CD4-positive, alpha-beta T cell treated with Interleukin-4 for 4 hours (primary cell): ENCODE measurements at places on chromosomes 12 and 14.

GRCh38 chr12:109618082-109618481 is 44.5 kb downstream of the MVK start:
- DNase-seq: no peak

DNA sequence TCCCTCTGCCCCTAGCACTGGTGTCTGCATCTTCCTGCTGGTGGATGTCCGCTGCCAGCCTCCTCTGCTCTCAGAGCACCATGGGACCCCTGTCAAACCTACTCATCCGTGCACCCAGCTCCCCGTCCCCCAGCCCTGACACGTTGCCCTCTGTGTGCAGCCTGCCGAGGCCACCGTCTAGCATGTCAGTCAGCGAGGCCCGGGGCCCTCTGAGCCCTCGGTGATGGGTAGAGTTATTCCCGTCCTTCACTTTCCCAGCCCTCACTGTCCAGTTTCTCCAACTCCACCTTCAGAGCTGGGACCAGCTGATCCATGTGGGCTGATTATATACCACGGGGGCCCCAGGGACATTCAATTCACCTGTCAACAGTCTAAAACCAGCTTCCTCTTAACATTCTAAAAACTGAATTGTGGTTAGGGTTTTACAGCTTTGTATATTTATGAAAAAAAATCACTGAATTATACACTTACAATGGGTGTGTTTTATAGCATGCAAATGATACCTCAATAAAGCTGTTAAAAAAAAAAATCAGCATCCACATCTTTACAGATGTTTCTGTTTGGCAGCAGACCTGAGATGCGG is 61.3 kb downstream of the CCDC88C start:
- DNase-seq: no peak

GRCh38 chr14:24411443-24412389 is 12.9 kb downstream of the NYNRIN start:
- peak; percentile 44 for DNase-seq

GRCh38 chr14:70192915-70193314 is 4.2 kb upstream of the SLC8A3 start:
- no peak for DNase-seq

DNA sequence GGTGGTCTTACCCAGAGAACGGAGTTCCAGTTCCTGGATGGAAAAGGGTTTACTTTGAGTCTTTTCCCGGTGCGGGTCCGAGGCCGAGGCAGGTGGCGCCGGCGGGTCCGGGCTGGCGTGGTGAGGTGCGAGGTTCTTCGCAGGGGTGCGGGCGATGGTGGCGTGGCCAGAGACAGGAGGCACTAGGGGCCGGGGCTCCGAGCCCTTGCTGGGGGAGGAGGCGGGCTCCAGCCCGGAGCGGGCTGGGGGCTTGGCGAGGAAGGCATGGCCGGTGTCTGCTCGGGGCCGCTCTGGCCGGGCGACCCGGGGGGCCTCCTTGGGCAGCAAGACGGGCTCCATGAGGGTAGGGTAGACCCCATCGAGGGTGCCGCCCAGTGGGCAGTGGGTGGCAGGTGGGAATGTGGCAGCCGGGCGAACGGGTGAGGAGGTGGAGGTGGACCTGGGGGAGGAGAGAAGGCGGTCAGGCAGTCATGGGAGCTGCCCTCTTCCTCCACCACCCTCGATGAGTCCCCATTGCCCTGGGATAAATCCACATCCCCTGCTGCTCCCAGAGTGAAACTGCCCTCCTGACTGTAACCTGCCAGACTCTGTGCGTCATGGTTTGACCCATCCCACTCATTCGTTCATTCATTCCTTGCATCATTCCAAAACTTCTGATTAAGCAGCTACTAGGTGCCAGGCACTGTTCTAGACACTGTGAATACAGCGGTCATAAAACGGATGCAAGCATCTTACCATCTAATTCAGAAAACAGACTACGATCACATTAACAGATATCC is 42.0 kb downstream of the RFLNA start:
- no peak for DNase-seq

- no peak for DNase-seq
These were observed 13.3 kb downstream of the STX2 start for GRCh38 chr12:130825771-130826150.

- DNase-seq: no peak
These were observed 2.1 kb downstream of the HELB start for GRCh38 chr12:66304296-66304900.

DNA sequence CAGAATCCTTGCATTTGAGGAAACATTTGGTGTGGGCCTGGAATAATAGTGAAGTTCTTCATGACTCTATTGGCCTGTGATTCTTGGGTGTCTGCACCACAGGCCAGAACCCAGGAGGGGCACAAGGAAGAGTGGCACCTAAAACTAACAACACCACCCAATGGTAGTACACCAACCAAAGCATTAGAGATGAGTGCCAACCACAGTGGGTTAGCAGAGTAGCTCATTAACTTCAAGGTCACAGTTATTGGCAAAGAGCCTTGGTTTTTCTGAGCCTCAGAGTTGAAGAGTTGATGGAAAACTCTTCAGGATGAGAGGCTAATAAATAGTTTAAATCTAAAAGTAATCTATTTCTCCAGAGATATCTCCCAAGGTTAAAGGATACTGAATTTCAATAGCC is 57.0 kb downstream of the HELB start:
- no peak for DNase-seq

- DNase-seq: no peak
These were observed 67.2 kb upstream of the FAM181A start for GRCh38 chr14:93859957-93860356.

GRCh38 chr12:51844854-51845253 is 3.7 kb downstream of the FIGNL2 start:
- DNase-seq: no peak

DNA sequence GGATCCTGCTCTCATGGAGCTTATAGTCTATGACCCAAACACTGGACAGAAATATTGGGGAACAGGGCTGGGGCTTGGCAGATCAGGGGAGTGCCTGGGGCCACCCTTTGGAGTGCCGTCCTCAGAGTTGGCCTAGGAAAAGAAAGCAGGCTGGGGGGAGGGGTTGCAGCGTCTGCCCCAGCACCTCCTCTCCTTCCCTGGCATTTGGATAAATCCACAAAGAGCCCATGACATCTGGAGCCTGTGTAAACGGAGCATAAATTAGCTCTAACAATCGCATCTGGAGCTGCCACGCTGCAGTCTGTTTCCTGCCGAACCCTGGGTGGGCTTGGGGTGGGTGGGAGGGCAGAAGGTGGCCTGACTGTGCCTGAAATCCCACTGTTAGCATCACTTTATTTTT is 63.8 kb downstream of the MVK start:
- no peak for DNase-seq

DNA sequence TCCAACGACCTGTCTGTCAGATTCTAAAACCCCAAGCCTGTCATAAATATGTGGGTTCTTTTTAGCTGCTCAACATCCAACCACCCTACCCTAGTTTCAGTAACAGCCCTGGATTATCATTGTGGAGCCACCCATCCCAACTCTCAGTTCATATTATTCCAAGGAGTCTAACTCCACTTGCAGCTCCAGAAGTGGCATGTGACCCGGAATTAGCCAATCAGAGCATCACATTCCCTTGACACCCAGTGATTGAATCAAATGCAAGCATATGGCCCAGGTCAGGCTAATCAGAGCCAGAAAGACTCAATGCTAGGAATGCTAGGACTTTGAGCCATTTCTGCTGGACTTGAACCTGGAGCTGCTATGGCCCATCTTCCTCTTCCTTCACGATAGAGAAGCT is 17.1 kb upstream of the HSP90B1 start:
- DNase-seq: no peak

GRCh38 chr12:76595056-76595455 is 35.5 kb upstream of the OSBPL8 start:
- DNase-seq: no peak

DNA sequence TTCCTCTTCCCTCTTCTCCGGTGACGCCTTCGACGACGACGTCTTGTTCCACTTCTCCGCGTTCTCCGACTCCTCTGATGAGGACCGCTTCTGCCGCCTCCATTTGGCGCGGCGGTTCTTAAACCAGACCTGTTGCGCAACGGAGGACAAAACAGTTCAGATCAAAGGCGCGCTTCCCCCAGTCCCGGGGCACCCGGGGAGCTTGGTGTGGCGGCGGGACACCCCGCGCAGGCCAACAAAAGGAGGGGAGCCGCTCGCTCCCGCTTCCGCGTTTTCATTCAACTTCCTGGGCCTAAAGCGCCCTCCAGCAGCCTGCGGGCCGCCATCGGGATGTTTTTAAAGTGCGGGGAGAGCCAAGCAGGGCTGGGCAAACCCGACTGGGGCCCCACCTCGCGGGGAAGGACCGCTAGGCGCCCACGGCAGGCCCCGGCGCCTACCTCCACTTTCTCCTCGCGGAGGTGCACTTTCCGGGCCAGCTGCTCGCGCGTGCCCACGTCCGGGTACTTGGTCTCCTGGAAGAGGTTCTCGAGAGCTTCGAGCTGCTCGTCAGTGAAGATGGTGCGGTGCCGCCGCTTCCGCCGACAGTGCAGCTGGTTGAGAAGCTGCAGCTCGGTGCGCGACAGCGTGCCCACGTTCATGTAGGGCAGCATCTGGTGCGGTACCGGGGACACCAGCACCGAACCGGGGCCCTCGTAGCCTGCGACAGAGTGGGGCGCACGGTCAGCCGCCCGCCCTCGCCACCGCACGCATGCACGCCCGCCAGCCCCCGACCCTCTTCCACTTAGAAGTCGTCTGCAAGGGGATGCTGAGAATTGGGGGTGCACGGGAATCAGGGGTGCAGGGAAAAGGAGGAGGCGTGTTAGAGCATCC is 1.2 kb downstream of the GSC start:
- DNase-seq: no peak

DNA sequence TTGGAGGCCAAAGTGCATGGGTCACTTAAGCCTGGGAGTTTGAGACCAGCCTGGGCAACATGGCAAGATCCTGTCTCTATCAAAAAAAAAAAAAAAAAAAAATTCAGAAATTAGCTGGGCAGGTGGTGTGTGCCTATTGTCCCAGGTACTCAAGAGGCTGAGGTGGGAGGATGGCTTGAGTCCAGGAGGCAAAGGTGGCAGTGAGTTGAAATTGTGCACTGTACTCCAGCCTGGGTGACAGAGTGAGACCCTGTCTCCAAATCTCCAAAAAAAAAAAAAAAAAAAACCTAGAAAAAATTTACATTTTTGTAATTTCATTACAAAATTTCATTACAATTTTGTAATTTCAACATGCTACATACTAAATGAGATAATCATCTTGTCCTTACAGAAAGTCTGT is 42.7 kb downstream of the SYNE2 start:
- no peak for DNase-seq

DNA sequence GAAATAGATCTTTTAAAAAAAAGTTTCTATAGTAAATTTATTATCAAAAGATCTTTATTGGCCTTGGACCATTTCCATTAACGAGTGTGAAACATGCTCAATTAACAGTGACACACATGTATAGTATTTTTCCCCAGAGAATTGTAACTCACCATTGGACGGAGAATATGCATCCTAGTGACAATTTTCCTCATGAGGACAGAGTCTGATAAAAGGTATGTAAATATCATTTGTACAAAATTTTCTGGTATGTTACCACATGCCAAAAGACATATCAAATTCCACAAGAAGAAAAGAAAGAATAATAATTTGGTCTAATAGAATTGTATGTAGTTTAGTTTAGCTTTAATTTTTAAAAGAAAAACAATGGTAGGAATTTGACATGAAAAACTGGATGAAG is 1096.0 kb upstream of the FLRT2 start:
- no peak for DNase-seq

- DNase-seq: no peak
These were observed 23.7 kb upstream of the OSBPL8 start for GRCh38 chr12:76583301-76583700.

DNA sequence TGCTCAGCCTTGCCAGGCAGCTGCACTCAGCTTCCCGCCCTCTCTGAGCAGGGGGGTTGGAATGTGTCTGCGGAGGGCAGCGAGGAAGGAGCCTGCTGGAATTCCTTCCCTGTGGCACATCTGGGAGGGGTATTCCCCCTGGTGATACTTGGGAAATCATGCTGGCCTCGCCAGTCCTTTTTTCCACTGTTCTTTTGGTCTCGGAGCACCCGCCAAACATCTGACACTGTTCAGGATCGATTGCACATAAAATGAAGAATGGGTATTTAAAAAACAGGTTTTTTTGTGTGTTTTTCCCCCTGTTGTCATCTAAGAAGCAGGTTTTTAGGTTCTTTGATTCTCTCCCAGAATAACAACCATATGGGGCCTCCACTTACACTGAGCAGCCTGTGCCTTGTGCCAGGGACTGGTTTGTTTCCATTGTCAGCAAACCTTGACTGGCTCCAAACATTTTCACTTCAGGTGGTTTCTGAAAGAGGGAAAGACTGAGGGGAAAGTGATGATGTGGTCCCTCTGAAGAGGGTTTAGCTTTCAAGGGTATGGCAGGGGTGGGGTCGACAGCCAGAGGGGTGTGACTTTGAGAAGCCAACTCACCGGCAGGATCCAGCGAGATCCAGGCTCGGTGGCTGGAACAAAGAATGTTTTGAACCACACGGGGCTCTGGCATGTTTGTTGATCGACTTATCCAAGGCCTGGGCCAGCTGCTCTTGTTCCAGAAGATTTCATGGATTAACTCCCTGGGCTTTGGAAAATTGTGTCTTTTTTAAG is 215.1 kb downstream of the CACNA1C start:
- DNase-seq: no peak

DNA sequence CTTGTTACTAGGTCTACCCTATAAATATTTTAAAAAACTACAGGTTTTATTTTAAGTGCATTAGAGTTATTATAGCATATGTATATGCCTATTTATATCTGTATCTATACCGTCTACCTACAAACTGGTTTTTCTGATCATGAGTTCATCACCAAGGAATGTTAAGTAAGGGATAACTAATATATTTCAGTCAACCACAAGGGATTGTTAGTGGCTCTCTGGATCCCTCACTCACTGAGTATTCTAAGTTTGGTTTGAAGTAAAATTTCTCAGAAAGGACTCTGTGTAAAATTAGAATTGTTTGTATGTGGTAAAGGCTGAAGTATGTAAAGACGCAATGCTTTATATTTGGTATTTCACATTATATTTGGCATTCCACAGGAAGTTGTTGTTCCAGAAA is 4.8 kb downstream of the EPYC start:
- DNase-seq: no peak

GRCh38 chr14:89185919-89186855 is 230.8 kb downstream of the FOXN3 start:
- no peak for DNase-seq

GRCh38 chr12:52441320-52441911 is 7.2 kb upstream of the KRT75 start:
- DNase-seq: no peak

- DNase-seq: no peak
These were observed 121.2 kb downstream of the SLC6A15 start for GRCh38 chr12:84791444-84791843.

GRCh38 chr14:104766863-104767633 is 14.1 kb downstream of the SIVA1 start:
- no peak for DNase-seq

- DNase-seq: no peak
These were observed 42.1 kb downstream of the MAP1LC3B2 start for GRCh38 chr12:116600959-116601918.

- DNase-seq: no peak
These were observed 22.5 kb downstream of the PIK3C2G start for GRCh38 chr12:18283831-18284230.

- DNase-seq: no peak
These were observed 12.3 kb downstream of the DENND5B start for GRCh38 chr12:31578632-31579031.
